CD8-positive, alpha-beta memory T cell (primary cell): ENCODE measurements at places on chromosomes 12 and 14.

- DNase-seq = no peak
Observed at GRCh38 chr14:31898838-31899528, 178.1 kb upstream of the ARHGAP5 start.

DNA sequence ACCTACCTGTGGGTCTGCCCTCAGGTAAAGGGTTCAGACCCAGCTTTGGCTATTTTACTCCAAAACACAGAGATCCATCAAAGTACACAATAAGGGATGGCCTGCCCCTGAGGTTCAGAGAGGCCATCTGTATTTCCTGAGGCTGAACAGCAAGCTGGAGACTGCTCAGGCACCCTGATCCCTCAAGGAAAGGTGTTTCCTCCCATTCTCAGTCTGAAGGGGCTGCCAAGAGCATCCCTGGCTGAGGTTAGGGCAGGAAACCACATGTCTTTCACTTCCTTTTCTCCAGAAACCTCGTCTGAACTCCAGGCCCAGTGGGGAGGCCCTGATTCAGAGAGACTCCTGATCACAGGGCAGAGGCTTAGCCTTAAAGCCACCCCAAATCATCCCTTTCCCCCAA, 1.5 kb downstream of the RILPL1 start:
- no peak for DNase-seq

DNA sequence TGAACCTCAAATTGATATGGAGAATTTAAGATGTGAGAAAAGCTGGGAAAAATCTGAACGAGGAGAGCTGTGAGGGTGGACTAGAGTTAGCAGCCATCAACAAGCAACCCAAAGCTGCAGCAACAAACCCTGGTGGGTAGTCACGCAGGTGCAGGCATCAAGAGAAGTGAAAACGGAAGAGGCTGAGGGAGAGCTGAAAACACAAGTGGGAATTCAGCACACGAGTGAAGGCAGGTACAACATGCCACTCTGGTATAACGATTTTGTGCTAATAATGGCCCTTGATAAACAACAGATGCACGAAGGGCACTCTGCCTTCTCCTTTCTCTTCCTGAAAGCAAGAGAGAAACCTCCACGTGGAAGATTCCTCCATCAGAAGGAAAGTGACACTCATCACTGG, 11.5 kb downstream of the TCL1B start:
- no peak for DNase-seq

GRCh38 chr14:68518166-68518565, 274.7 kb downstream of the ZFP36L1 start:
- DNase-seq = no peak

- DNase-seq = peak; percentile 53
Observed at GRCh38 chr14:91867316-91867988, at the start of gene TC2N. Gene TC2N, minus strand, starts transcription at chr14:91867536. Its CDS starts 53,767 bp downstream, at chr14:91813769.

- DNase-seq = no peak
Observed at GRCh38 chr12:84689638-84690037, 223.0 kb downstream of the SLC6A15 start.

GRCh38 chr14:61565836-61566536, 129.3 kb upstream of the HIF1A start:
- DNase-seq = no peak

GRCh38 chr14:34872822-34873588, 2.2 kb downstream of the BAZ1A start:
- DNase-seq = peak; percentile 8

DNA sequence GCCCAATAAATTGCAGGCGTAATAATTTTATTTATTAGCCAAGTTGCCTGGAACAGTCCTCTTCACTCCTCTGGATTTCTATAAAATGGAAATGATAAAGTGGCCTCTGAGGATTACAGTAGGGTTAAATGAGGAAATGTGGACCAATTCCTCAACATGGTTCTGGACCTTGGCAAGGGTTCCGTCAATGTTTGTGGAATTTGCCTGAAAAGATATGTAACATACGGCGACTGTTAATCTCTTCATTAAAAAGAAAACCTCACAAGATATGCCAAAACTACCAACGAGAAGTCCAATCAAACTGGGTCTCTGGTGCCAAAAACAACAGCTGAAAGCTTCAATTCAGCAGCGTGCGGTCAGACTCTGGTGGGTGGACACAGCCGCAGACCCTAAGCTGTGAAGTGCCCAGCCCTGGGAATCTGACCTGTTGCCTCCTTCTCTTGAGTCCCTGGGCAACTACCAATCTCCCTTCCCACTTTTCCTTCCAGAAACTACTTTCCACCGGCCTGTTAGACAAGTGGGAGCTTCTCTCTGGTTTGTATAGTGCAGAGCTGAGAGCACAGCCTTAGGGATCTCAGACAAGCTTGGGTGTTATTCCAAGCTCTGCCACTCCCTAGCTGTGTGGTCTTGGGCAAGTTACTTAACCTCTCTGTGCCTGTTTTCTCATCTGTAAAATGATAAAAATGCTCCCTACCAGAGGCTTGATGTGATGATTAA, 190.5 kb upstream of the GSC start:
- no peak for DNase-seq

GRCh38 chr14:89284333-89285058, 132.5 kb downstream of the FOXN3 start:
- no peak for DNase-seq

DNA sequence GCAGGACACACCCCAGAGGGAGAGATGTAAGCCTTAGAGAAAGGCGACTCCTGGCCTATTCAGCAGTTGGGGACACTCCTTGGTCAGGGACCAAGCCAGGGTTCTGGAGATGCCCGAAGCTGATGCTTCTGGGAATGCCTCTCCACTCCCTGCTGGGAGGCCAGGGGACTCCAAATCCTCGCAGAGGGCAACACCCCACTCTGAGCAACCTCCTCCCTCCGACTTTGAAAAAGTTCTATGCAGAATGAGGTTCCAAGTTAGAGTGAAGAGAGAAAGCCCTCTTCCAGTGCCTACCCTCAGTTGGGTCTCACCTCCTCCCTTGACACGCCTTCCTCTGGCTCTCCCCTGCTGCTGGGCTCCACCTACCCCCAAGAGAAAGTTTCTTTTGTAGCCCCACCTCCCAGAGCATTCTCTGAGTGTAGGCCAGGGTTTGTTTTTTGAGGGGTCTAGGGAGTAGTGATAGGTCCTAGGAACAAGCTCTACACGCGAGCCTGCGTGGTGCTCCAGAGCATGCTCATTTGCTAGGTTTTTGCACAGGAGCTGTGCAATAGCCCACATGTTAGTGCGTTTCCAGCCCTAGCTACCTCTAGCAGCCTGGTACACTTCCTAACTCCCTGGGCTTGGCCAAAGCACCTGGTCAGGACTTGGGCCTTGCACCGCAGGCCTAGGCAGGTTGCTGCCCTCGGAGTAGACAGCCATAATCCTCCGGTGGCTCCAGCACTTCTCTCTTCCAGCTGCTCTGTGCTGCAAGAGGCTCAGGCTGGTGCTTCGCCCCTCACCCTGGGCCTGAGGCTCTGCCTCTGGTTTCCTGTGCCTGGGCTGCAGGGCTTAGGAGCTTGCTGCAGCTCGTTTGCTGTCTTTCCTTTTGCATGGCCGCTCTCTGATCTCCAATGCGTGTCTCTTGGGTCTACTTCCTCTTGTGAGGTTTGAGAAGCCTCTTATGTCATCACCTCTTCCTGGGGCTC, 590 bp upstream of the CEBPE start:
- peak; percentile 33 for DNase-seq

DNA sequence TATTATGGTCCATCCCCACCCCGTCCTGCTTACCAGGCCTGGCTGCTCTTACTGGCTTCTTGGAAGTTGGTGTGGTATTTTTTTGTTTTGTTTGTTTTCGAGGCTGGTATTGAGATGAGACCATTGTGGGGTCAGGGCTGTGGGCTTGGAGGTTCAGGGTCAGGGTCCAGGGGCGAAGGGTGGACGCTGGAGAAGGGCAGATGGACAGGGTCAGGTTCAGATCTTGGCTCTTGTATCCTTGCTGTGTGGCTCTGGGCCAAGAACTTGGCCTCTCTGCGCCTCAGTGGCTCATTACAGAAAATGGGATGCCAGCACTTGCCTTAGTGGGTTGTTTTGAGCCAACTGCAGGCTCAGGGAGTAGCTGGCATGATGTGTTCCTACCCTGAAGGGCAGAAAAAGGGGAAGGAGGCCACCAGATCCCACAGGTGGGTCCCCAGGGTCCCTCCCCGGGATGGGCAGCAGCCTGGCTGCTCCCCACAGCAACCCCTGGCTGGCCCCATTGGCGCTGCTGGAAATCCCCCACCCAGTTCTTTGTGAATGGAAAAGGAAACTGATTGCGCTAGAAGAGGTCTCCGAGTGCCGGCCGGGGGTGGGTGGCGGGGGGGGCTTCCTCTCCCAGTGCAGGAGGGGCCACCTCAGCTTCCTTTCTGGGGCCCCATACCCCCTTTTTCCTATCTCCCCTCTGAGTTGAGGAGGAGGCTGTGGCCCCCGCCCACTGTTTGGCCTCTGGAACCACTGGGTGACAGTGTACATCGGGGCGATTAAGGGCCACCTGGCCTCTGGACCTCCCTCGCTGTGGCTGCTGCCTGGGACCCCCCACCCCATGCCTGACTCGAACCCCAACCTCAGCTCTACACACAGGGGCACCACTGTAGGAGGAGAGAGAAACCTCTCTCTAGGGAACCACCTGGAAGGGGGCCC, 25.0 kb downstream of the SH2B3 start:
- peak; percentile 77 for DNase-seq

- no peak for DNase-seq
Observed at GRCh38 chr12:75571204-75571603, 59.8 kb upstream of the KRR1 start.

- DNase-seq = no peak
Observed at GRCh38 chr12:119673634-119674033, 5.7 kb downstream of the PRKAB1 start.

GRCh38 chr12:10867381-10867780, 16.7 kb downstream of the PRH1 start:
- DNase-seq = no peak

- no peak for DNase-seq
Observed at GRCh38 chr12:71216725-71217579, 59.2 kb upstream of the TSPAN8 start.
